A673 (cell line): ENCODE measurements at places on chromosomes 12 and 14. TPM values are rescaled to one million over a fixed set of nuclear protein-coding genes. Genes with fewer than 3 reads are reported as not detected.

Gene KRT75
- total RNA-seq: not detected in 2 replicates

DNA sequence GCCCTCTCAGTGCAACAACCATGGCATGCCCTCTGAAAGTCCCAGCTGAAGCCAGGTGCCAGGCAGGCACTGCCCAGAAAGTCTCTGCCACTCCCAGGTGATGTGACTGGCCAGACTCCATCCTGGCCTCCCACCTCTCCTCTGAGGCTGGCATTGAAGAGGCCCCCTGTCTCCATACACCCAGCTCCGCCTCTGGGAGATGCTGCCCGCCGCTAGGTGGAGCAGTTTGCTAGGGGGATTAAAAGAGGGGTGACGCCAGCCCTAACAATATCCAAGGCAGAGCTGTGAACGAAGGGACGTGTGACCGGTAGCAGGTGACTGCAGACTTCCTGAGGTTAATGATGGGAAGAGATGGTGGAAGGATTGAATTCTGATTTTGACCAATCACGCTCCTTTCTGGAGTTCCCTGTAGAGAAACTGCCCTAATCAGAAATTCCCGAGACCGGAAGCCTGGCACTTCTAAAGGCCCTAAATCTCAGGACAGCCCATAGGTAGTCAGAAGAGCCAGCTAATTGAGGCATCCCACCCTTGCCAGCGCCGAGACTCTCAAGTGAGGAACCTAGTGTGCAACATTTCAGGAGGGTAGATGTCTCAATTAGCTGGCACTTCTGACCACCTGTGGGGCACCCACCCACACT, 8.3 kb upstream of the PLEK2 start:
- no peaks in the 10 kb centered on the region for H3K27me3 ChIP-seq
- no peak overlapping the region for H3K27ac ChIP-seq
- peak; percentile 46 for DNase-seq

DNA sequence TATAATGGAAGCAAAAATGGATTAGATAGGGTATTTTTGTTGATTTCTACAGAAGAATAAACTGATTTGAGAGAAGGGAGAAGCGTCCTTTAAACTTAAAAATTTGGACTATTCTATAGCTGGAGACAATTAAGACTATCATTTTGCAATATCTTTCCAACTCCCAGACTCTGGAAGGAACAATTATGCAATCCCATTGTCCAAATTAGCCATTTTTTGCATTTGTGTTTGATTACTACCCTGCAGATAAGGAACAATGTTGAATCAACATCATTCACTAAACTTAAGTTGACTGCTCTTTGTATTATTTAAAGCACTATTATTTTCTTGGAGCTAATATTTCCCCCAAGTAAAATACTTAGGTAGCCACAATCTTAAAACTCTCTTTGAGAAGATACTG, 34.8 kb upstream of the SELPLG start:
- no peak overlapping the region for H3K4me3 ChIP-seq
- H3K27ac ChIP-seq: no peak overlapping the region
- DNase-seq: no peak
- H3K27me3 ChIP-seq: no peaks in the 10 kb centered on the region
- H3K4me1 ChIP-seq: peaks cover 57% of the 10 kb centered on the region
- no peaks in the 10 kb centered on the region for H3K36me3 ChIP-seq

GRCh38 chr14:91372671-91373495, 44.7 kb downstream of the CCDC88C start:
- H3K4me1 ChIP-seq: peaks cover 77% of the 10 kb centered on the region
- no peaks in the 10 kb centered on the region for H3K27me3 ChIP-seq
- DNase-seq: no peak
- peak overlapping the region; percentile 68 for H3K27ac ChIP-seq
- no peak overlapping the region for H3K4me3 ChIP-seq

DNA sequence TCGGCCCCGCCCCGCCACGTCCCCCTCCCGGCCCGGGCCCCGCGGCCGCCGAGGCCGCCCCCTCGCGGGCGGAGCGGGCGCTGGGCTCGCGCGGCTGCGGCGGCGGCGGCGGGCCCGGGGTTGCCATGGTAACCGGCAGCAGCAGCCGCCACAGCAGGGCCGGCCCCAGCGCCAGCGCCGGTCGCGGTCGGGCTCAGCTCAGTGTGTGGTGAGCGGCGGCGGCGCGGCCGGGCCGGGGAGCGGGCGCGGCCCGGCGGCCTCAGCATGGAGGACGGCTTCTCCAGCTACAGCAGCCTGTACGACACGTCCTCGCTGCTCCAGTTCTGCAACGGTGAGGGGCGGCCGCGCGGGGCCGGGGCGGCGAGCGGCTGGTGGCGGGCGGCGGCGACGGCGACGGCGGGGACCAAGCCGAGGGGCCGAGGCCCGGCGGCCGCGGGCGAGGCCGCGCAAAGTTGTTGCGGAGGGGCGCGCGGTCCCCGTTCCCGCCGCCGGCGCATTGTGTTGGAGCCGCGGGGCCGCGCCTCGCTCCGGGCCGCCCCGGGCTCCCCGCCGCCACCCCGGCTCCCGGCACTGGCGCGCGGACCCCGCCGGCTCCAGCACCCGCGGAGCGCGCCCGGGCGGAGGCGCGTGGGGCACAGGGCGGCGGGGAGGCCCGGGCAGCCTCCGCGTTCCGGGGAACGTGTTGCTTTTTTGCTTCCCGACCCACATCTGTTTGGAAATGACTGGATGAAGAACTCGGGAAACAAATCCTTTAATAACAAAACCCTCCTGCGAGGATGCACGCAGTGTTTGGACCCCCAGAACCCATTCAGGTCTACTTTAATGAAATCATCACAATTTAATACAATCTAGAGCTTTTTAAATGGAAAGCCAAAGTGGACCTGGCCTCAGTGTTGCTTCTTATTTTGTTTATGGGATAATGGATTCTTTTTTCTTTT, at the start of gene EML1:
Gene EML1 (plus strand): TSS at position 201 of the 938 bp plus-strand sequence. CDS start 64 bp downstream, at position 265.
- H3K4me3 ChIP-seq: peak within 1 kb of the TSS; percentile 59
- no peaks in the 10 kb centered on the region for H3K27me3 ChIP-seq
- peak within 1 kb of the TSS; percentile 56 for H3K27ac ChIP-seq
- H3K36me3 ChIP-seq: no peaks in the 10 kb centered on the region
- DNase-seq: peak; percentile 89

GRCh38 chr12:131795690-131796410, 32.3 kb upstream of the MMP17 start:
- no peak for DNase-seq
- H3K4me1 ChIP-seq: no peaks in the 10 kb centered on the region
- no peak overlapping the region for H3K27ac ChIP-seq
- peaks cover 9% of the 10 kb centered on the region for H3K36me3 ChIP-seq

DNA sequence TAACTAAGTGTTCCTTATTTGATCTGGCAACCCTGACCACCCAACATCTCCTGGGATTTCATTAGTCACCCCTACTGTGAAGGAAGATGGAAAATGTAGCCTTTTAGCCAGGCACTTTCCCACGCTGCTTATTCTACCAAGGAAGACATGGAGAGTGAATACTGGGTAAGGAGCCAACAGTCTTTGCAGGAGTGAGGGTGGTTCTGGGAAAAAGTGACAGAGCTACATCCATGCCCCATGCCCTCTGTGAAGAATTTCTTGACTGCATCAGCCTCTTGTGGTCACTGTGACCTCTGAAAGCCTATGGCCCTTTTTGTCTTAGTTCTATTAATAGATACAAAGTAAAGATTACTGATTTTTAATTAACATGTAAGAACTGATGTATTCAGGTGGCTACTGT, 196.0 kb upstream of the EEA1 start:
- no peak for DNase-seq
- H3K4me3 ChIP-seq: no peak overlapping the region
- no peaks in the 10 kb centered on the region for H3K27me3 ChIP-seq
- H3K36me3 ChIP-seq: no peaks in the 10 kb centered on the region
- H3K27ac ChIP-seq: no peak overlapping the region
- peaks cover 39% of the 10 kb centered on the region for H3K4me1 ChIP-seq

- H3K4me1 ChIP-seq: no peaks in the 10 kb centered on the region
- no peaks in the 10 kb centered on the region for H3K27me3 ChIP-seq
- H3K4me3 ChIP-seq: no peak overlapping the region
- H3K36me3 ChIP-seq: no peaks in the 10 kb centered on the region
These were observed 36.6 kb upstream of the PIK3C2G start for GRCh38 chr12:18224745-18225144.

Gene NFATC4
- 38.1 and 69.0 TPM in 2 replicates for total RNA-seq

DNA sequence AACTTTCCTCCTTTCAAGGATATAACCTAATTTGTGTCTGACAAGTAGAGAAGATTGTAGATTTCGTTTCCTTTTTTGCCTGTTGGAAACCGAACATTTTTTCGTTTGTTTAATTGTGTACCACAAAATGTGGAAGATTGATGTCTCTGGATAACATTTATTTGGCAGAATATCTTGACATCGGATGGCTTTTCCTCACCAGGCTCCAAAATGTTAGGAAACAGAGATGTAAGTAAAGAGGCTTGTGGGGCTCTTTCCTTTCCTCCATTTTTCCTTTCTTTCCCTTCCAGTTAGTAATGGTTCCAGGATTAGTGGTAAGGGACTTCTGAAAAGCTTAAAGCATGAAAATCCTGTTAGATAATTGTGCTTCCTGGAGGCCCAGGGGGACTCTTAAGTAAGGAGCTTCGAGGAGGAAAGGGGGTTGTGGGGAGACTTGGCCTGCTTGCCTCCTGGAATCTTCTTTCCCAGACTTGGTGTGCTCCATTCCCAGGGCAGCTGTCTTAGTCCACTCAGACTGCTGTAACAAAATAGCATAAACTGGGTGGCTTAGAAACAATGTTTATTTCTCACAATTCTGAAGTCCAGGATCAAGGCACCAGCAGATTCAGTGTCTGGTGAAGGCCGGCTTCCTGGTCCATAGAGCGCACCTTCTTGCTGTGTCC, 243.1 kb upstream of the PWP1 start:
- H3K4me1 ChIP-seq: peaks cover 18% of the 10 kb centered on the region
- peak; percentile 74 for DNase-seq
- H3K27me3 ChIP-seq: no peaks in the 10 kb centered on the region
- H3K4me3 ChIP-seq: peak overlapping the region; percentile 20

GRCh38 chr12:116539905-116540482, 19.2 kb upstream of the MAP1LC3B2 start:
- no peaks in the 10 kb centered on the region for H3K27me3 ChIP-seq
- H3K4me3 ChIP-seq: peak overlapping the region; percentile 16
- peak overlapping the region; percentile 25 for H3K27ac ChIP-seq
- no peaks in the 10 kb centered on the region for H3K36me3 ChIP-seq
- peaks cover 24% of the 10 kb centered on the region for H3K4me1 ChIP-seq

- H3K4me3 ChIP-seq: no peak overlapping the region
- H3K36me3 ChIP-seq: no peaks in the 10 kb centered on the region
- no peak for DNase-seq
- H3K27ac ChIP-seq: no peak overlapping the region
These were observed 75.3 kb downstream of the BMP4 start for GRCh38 chr14:53881161-53881871.

GRCh38 chr12:94532490-94533422, 73.1 kb upstream of the CEP83 start:
- H3K27me3 ChIP-seq: no peaks in the 10 kb centered on the region
- H3K4me1 ChIP-seq: no peaks in the 10 kb centered on the region
- DNase-seq: peak; percentile 76
- H3K4me3 ChIP-seq: no peak overlapping the region

Gene ENDOU
- total RNA-seq: 0.35 and 0.58 TPM in 2 replicates

- H3K4me3 ChIP-seq: no peak overlapping the region
- peaks cover 3% of the 10 kb centered on the region for H3K27me3 ChIP-seq
These were observed 850.2 kb upstream of the TMEM132C start for GRCh38 chr12:127416796-127417195.

DNA sequence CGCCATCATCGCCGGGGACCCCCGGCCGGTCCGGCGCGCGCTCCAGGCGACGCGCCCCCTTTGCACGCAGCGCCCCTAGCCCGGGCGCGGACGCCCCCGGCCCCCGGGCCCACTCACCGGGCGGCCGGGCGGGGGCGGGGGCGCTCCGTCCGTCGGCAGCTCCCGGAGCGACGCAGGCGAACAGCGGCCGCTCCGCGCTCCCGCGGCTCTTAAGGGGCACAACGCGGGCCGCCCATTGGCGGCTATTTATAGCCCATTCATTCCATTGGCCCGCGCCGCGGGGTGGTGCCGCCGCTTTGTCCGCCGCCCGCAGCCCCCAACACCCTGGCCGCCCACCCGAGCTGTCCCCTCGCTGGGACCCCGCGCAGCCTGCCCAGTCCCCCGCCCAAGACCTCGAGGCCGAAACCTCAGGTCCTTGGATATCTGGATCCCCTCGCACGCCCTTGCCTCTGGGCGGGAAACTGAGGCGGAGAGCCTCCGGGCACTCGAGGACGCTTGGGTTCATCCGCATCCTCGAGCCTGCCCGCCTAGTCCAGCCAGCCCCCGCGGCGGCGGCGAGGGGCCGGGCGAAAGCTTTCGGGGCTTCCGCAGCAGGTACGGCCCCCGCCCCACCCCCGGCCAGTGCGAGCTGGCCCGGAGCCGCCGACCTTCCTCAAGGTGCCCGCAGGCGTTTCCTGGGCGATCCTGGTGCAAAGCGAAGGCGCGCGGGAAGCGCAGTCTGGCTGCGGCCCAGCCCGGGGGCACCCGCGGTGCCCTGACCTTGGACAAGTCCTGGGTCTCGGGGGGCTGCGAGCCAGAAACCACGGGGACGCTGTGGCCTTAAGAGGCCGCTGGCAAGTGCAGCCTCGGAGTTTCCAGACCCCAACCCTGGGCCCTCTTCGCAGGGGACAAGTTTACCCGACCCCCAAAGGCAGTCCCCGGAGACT, at the start of gene CKB:
Gene CKB (minus strand): TSS at position 182 of the 926 bp plus-strand sequence. CDS start 337 bp downstream, outside the sequence.
- peak within 1 kb of the TSS; percentile 70 for H3K27ac ChIP-seq
- peaks cover 22% of the 10 kb centered on the region for H3K4me1 ChIP-seq
- peak; percentile 78 for DNase-seq
- H3K4me3 ChIP-seq: peak within 1 kb of the TSS; percentile 83
- no peaks in the 10 kb centered on the region for H3K27me3 ChIP-seq

Gene ANO2
- not detected in 2 replicates for total RNA-seq

DNA sequence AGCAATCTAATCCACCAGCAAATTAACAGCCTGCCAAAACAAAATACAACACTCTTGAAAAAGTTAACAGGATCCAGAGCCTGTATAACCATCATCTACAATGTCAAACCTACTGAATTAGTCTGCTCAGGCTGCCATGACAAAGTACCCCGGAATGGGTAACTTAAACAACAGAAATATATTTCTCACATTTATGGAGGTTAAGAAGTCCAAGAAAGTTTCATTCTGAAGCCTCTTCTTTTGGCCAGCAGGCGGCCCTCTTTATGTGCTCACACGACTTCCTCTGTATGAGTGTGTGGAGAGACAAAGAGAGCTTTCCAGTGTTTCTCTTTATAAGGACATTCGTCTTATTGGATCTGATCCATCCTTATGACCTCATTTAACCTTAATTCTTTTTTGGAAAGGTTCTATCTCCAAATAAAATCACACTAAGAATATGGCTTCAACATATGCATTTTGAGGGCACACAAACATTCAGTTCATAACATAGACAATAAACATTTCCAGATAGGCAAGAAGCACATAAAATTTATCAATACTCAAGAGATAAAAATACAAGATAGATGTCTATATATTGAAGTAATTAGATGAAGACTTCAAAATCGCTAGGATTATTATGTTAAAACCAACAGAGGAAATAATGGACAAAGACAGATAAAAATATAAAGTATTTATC, 5.9 kb upstream of the RERG start:
- H3K27me3 ChIP-seq: peaks cover 17% of the 10 kb centered on the region
- peak; percentile 71 for DNase-seq
- H3K4me3 ChIP-seq: no peak overlapping the region
- H3K4me1 ChIP-seq: no peaks in the 10 kb centered on the region
- no peaks in the 10 kb centered on the region for H3K36me3 ChIP-seq
